NT2/D1 (cell line): ENCODE measurements at places on chromosomes 7 and 10.

GRCh38 chr7:103765901-103766300 lies 223.6 kb downstream of the RELN start:
- peak; percentile 22 for DNase-seq

- DNase-seq: no peak
Measured at GRCh38 chr7:35705932-35706461, 11.1 kb upstream of the HERPUD2 start.

DNA sequence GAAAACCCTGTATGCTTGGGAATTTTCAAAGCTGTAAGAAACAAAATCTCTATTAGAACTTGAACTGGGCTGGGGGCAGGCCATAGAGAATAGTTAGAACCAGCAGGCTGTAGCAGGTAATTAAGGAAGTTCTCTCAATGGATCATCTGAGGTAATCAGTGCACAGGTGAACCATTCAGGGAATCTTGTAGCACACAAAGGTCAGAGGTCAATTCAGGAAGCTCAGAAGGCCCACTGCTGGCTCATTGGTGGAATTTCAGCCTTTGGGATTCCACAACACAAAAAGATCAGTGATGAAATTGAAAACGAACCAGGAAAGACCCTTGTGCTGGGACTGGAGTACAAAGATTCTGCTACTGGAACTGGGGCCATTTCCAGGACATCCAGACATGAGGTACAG lies 82.0 kb downstream of the TMEM168 start:
- no peak for DNase-seq

GRCh38 chr7:123727071-123727837 lies 21.5 kb downstream of the WASL start:
- DNase-seq: no peak

DNA sequence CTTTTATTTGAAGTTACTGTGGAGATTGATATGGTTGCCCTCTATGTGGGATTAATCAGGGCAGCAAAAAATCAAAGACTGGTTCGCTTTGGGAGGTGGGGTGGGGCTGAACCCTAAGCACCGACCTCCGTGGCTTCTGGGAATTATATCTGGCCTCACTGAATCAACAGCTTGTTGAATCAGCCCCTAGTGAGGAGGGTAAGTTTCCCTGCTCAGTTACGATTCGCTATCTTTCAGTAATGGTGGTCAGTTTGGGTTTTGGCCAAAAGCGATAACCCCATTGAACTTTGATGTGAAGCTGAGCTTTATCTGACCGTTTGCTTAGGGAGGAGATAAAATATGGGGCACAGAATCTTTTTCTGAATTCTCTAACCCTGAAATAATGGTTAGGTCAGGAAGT lies 16.6 kb upstream of the ARPC1A start:
- DNase-seq: no peak

GRCh38 chr7:22597844-22598243 lies 97.9 kb upstream of the STEAP1B start:
- DNase-seq: no peak

DNA sequence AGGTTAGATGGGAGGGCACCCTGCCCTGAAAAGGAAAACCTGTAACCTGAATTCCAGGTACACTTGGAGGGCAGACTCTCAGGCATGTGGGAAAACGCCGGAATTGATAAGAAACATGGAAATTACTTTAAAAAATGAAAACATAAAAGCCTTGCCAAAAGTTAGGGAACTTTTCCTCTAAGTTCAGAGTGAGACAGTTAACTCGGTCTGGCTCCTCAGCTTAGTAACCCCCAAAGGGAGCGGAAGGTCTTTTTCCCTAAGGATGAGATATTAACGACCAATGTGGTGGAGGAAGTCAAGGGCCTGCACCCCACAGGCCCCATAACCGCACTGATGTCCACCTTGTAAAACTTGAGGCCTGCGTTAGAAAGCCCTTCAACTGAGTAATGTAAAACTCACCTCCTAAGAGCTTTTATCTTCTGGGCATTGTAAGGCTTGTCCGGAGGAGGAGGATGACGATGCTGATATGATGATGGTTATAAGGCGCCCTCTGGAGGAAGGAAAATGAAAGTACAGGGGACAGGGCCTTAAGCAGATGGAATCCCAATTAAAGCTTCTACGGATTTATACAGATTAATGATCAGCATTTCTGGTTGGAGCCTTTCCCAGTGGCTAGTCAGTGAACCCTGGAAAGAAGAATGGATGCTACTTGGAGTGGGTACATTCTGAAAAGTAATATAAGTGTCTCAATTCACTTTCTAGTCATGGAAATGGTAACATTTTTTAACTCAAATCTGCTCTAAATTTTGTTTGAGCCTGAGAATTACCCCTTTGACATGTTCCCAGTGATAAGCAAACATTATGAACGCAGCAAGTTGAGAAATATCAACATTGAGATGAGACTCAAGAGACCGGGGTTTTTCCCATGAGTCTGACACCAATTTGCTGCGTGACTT lies 694 bp downstream of the COL1A2 start:
- DNase-seq: peak; percentile 66
